Activated T-helper 1 cell treated with anti-CD3 and anti-CD28 coated beads, Interleukin-12 subunit alpha, Interleukin-12 subunit beta, Interleukin-2, Interleukin-4 antibody, amounts not matched to agents 30 ng/mL and 10 ng/mL and 1 ng/mL, durations not matched to agents 14 hours and 24 hours and 36 hours (primary cell): ENCODE measurements at places on chromosomes 7 and 10.
A peak's percentile ranks its signal among the peaks of the same experiment; 100 is the strongest.

DNA sequence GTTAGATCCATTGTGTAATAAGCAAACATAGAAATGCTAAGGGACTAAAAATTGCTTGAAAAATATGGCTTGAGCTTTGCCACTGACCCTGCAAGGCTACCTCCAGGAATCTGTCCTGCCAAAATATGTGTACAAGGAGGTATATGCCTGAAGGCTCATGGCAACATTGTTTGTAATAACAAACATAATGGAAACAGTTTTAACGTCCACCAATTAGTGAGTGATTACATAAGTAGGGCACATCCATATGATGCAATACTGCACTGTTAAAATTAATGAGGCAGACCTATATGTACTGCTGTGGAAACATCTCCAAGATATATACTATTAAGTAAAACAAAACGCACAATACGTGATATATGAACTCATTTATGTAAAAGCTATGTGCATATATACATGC lies 13.1 kb upstream of the GOT1 start:
- DNase-seq = no peak

GRCh38 chr7:137583172-137583571 lies 239.6 kb upstream of the PTN start:
- no peak for DNase-seq

DNA sequence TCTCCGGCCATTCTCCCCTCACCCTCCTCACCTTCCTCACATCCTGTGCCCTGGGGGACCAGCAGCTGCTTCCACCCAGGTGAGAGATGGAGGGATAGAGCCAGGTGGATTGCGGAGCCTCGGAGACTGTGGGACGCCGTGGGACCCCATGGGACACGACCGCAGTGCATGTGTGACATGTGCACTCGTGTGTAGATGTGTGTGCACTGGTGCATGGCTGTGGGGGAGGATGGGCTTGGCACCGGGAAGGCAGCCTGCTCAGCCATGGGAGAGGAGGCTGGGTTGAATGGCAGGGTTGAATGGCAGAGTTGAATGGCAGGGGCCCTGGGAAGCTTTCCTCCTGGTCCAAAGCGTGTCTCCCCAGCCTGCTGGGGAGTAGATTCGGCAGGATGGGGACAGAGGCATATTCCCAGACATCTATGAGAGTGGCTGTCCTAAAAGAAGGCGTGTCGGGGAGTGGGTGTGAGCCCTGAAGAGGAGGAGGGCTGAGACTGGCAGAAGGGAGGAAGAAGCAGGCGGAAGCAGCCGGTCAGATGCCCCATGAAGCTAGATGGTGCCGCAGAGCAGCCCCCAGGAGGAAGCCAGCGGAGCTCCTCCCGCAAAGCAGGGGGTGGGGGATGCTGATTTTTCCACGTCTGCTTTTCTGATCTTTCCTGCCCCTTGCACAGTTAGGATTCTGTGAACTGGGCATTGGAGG lies 815 bp downstream of the GIMAP8 start:
- DNase-seq = peak; percentile 64

DNA sequence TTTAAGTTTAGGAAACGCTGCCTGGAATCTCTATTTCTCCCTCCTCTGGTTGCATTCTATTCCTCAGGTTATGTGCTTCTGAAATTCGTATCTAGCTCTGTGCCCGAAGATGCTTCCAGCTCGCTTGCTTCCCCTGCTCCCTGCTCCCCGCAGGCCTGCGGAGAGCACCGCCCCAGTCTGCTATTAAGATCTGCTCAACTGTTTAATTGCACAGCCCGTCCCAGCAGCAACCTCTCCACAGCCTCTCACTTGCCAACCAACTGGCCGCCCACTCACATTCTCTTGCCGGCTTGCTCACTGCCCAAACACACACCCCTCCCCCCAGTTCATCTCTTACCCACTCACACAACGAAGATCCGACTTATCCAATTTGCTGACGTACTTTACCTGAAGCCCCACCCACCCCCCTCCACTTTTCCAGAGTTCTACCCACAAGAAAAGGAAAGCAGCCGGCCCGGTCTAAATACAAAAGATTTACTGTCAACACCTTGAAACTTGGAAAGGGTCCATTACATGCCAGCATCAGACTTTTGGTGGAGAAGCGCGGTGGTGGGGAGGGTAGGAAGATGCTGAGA lies 167.3 kb upstream of the KLF14 start:
- no peak for DNase-seq

GRCh38 chr7:136186281-136186680 lies 209.1 kb upstream of the MTPN start:
- DNase-seq = no peak
